ENCODE measurements at places on chromosomes 7 and 10.

DNA sequence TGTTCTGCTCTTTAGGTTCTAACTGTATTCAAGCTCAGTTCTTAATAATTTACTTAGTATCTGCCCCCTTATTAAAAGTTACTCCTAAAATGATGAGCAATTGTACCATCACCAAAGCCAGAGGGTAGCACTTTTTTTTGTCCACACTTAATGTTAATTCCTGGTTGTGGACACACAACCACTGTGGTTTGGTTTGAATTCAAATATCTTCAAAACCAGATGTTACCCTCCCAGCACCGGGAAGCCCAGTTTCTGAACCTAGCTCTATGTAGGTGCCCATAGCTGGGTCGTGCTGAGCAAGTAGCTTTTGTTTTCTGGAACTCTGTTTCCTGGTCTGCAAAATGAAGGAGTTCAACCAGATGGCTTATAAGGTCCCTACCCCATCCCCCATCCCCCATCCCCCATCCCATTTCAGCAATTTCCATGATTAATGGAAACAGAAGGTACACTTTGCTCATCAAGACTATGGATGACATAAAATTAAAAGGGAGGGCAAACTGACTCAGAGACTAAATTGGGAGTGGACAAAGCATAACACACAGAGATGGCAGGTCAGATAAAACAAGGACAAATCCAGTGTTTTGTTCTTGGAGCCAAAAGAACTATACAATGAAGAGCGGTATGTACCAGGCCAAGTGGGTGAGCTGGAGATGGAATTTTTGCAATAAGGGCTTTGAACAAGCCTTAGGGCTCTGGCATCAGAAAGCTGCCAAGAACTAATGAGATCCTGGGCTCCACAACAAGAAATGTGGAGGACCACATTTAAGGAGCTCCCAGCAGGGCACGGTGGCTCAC is 56.7 kb downstream of the DLG5 start:
- no peak for DNase-seq

- DNase-seq: no peak
Measured at GRCh38 chr10:78623578-78624215, 445.1 kb upstream of the ZMIZ1 start.

- DNase-seq: no peak
Measured at GRCh38 chr10:30231071-30231652, 117.9 kb downstream of the MTPAP start.

DNA sequence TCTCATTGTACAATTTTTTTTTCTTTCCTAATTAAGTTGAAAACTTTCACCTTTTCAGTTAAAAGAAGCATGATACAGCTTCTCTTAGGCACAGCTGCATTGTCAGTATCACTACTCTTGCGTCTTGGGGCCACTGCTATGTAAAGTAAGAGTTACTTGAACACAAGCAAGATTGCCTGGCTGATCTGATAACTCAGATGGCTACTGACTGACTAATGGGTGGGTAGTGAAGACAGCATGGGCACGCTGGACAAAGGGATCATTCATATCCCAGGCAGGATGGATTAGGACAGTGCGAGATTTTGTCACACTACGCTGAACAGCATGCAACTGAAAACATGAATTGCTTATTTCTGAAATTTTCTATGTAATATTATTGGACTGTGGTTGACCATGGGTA is 11.6 kb upstream of the ADAMTS14 start:
- no peak for DNase-seq

- DNase-seq: no peak
Measured at GRCh38 chr7:152868122-152869040, 108.8 kb downstream of the ACTR3B start.

- DNase-seq: no peak
Measured at GRCh38 chr7:46281071-46281470, 360.0 kb upstream of the IGFBP3 start.

- DNase-seq: peak; percentile 44
Measured at GRCh38 chr7:130926001-130926691, 192.1 kb upstream of the KLF14 start.

DNA sequence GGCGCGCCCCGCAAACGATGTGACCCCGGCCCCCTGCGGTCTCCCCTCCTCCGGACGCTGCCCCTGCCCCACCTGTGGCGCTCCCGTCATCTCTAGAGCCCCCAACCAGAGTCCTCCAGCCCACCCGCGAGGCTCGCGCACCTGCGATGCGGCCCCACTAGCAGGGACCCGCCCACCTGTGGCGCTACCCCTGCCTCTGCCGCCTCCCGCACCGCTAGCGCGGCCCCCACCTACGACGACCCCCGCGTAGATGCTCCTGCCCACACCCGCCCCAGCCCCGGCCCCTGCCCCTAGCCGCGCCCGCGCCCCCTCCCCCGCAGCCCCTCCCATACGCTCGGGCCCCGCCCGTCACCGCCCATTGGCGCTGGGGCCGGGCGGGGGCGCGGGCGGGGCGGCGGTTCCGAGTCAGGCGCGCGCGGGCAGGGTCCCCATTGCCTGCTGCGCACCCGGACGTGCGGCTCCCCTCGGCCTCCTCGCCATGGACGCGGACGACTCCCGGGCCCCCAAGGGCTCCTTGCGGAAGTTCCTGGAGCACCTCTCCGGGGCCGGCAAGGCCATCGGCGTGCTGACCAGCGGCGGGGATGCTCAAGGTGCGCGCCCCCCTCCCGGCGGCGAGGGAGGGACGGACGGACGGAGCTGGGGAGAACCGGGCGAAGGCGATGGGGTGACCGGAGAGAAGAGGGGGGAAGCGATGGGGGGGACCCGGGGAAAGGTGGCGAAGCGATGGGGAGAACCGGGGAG is at the start of gene PFKP:
Gene PFKP (plus strand): TSS at position 431 of the 741 bp plus-strand sequence. CDS start 48 bp downstream, at position 479.
- DNase-seq: peak; percentile 48

- no peak for DNase-seq
Measured at GRCh38 chr10:77485847-77486246, 151.8 kb downstream of the KCNMA1 start.

- DNase-seq: no peak
Measured at GRCh38 chr10:5314840-5315239, 49.9 kb upstream of the UCN3 start.

- no peak for DNase-seq
Measured at GRCh38 chr7:47478017-47478344, 103.9 kb downstream of the TNS3 start.

DNA sequence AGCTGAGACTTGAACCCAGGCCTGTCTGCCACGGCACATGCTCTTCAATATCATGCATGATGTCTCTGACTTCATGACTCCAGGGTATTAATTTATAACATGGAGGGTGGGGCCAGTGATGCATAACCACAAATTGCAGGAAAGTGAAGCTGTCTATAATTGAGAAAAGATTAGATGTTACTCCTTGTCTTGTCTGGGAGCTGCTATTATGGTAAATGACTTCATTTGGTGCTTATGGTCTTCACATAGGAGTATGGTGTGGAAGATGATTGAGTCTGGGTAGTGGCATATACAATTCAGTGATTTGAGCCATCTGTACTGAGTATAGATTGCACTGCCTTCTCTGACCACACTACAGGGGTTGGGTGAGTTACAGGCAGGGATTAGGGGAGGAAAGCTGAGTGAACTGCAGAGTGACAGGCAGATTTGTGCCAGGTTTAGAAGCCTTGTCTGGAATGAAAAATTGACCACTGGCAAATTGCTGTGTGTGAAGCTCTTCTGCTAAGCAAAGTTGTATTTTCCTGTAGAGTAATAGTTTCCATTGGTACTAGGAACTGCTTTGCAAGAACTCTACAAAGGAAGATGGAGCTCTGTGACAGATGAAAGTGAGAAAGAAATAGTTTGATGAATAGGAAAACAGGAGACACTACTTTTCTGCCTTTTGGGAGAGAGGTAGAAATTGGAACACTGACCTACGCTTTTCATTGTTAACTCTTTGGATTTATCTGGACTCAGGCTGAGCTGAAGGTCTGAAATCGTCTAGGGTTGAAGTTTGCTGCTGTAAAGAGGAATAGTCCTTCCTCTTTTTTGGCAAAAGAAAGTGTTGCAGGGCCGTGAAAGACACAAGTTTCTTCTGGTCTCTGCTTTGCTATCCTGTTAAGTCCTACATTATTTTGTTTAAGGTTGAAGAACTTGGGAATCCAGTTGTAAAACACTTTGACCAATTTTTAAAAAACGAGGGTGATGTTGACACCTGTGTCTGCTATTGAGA is 2.7 kb downstream of the SND1 start:
- DNase-seq: no peak

- DNase-seq: no peak
Measured at GRCh38 chr7:85498031-85498430, 311.2 kb upstream of the SEMA3D start.

- no peak for DNase-seq
Measured at GRCh38 chr10:101224910-101225823, 4.1 kb downstream of the LBX1 start.

GRCh38 chr10:52741851-52742250 is 30.7 kb downstream of the MBL2 start:
- DNase-seq: no peak

DNA sequence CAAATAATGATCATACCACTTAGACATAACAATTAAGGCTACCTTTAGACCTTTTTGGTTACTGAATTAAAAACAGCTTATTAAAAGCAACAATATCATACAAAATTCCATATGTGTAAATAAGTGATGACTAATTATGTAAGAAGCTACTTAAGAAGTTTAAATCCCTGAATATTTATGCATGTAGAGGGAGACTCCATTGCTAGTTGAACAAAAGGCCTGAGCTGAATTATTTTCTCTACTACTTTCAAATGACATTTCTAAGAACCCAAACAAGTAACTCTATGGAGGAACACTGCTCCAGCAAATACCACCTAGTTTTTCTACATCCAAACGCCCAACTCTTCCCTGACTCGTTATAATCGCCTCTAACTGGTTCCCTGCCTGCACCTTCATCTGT is 31.5 kb downstream of the EPC1 start:
- no peak for DNase-seq

DNA sequence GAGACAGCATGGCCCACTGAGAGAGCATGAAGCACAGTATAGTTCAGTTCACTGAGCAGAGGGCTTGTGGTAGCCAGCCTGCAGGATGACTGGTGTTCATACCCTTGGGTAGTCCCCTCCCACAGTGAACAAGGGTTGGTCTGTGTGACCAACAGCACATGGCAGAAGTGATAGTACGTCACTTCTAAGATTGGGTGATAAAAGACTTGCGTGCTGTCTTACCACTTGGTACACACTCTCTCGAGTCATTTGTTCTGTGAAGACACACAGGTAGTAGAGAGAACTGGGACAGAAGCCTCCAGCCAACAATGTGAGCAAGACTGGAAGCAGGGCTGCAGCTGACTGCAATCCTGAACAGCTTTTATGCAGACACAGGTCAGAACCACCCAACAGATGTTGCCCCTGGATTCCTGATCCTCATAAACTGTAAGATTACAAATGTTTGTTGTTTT is 14.6 kb downstream of the EPC1 start:
- DNase-seq: peak; percentile 55

DNA sequence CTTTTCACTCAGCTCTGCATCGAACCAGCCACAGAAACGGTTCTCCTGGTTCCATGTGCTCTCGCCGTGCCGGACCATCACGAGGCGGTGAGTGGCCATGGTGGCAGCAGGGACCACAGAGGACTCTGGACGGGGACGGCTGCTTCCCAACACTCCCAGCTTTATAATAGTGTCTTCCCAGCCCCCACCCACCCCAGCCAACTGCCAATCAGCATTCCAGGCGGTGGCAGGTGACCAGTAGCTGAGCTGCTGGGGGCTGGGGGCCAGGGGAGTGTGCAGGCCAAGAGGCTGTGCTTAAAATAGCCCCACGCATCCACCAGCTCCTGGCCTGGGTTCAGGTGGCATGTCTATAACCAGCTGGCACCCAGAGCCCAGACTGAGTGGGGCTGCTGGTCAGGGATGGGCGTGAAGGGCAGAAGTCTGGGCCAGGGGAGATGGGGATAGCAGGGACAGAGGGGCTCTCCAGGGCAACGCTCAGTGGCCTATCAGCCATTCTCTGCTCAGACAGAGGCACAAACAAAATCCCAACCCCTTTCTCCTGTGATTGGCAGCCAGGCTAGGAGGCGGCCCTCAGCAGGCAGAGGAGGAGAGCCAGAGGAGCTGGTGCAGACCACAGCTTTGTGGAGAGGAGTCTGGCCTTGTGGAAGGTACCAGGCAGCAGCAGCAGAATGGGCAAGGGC is at the start of gene PGAM2:
Gene PGAM2 (minus strand): TSS at position 137 of the 680 bp plus-strand sequence. CDS start 38 bp downstream, at position 99.
- no peak for DNase-seq

DNA sequence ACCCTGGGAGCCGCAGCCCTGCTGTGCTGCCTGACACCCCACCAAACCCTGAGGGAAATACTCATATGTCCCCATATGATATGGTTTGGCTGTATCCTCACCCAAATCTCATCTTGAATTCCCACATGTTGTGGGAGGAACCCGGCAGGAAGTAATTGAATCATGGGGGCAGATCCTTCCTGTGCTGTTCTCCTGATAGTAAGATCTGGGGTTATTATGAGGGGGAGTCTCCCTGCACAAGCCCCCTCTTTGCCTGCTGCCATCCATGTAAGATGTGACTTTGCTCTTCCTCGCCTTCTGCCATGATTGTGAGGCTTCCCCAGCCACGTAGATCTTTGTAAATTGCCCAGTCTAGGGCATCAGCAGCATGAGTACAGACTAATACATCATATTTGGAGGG is 68.7 kb downstream of the RGS10 start:
- no peak for DNase-seq

GRCh38 chr10:117461766-117462423 is 80.7 kb upstream of the EMX2 start:
- no peak for DNase-seq

DNA sequence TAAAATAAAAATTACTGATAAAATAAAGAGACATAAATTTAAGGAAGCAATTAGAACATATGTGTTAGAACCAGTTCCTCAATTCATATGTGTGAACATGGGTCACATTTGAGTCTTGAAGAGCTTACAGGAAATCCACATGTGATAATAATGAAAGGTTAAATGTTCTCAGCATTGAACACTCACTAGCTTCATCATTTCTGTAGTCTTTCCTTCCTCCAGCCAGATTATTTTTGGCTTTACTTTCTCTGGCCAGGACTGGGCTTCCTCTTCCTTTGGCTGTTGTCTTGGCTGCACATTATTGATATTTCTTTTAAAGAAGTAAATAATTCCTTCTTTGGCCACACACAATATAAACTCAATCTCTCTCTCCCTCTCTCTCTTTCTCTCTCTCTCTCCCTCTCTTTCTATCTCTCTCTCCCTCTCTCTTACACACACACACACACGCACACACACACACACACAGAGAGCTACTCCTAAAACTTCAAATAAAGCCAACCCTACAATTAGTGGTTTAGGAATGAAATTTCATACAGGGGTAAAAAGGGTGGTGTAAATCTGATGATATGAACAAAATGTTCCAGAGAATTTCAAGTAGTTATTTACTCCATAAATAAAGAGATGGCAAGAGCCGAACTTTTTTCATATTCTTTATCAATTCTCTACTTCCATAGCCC is 171.2 kb downstream of the REEP3 start:
- DNase-seq: no peak

DNA sequence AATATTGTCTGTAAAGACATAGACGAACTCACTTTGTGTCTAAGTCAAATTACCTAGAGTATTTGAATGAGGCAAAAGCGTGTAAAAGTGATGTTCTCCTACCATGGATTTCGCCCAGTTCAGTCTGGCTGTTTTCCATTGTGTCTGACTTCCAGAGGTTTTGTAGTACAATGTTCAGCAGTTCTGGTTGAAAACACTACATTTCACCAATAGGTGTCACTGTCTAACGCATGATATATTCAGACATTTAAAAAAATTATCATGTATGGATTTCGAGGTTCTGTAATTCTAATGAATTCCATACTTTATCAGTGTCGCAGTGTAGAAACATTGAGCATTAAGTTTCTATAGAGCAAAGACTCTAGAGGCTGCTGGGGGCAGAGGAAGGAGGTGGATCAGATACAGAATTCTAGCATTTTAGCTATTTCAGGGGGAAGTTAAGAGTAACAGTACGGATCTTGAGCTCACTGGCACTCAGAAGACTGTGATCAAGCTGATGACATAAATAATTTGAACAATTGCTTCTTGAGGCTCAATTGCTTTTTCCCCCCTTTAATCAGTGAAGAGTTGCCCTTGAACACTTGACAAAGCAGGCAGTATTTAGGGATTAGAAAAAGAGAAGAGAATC is 196.9 kb upstream of the RHOBTB1 start:
- DNase-seq: no peak
